ENCODE measurements at places on chromosomes 5 and 9.

GRCh38 chr9:82367016-82367415, 378.4 kb downstream of the SPATA31D1 start:
- DNase-seq = no peak

- no peak for DNase-seq
These were observed 5.5 kb downstream of the PHF24 start for GRCh38 chr9:34963552-34963951.

DNA sequence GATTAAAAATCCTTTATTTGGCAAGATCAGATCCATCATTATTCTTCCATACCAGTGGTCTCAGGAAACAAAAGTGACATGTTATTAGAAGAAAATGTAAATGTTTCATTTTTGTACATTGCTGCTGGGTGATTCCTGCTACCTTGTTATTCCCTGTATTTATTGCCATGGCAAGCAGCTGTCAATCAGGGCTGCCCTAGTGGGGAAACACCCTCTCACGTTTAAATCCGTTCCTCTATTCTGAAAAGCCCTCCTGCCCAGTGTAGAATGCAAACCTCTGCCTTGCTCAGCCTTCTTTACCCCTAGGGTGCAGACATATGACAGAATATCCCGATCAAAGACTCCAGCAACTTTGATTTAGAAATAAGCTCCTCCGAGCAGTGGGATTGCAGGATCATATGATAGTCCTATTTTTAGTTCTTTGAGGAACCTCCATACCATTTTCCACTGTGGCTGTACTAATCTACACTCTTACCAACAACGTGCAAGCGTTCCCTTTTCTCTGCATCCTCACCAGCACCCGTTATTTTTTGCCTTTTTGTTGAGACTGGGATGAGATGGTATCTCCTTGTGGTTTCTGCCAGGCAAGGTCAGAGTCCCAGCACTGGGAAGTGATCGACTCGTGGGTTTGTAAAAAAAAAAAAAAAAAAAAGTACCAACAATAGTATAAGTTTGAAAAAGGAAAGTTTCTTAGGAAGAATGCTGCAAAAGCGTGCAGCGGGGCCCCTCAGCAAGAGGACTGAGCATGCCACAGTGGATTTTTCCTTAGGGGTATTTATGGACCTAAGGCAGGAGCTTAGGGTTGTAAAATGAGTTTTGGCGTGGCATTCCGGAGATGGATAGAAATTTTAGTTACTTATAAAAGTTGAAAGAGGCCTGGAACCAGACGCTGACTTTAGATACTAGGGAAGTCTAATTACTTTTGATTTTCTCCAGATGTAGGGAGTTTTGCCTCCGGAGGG, 66.7 kb downstream of the HRH2 start:
- DNase-seq = no peak

GRCh38 chr5:67377631-67378030, 181.0 kb upstream of the CD180 start:
- DNase-seq = no peak

DNA sequence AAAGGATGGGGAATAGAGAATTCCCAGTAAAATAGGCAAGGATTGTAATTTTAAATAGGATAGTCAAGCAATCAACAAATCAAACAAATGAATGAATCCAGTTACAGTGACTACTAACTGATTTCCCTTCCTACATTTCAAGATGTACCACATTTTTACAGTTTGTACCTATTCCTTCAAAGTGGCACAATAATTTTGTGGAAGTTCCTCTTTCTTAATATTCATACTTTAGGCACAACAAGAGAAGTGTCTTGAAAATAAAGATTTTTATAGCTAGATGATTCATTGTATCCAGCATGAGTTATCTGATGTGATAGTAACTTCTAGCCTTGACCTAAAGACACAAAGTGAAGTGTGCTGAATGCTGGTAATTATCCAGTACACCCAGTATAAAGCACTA, 122.2 kb upstream of the ACOT12 start:
- DNase-seq = no peak

DNA sequence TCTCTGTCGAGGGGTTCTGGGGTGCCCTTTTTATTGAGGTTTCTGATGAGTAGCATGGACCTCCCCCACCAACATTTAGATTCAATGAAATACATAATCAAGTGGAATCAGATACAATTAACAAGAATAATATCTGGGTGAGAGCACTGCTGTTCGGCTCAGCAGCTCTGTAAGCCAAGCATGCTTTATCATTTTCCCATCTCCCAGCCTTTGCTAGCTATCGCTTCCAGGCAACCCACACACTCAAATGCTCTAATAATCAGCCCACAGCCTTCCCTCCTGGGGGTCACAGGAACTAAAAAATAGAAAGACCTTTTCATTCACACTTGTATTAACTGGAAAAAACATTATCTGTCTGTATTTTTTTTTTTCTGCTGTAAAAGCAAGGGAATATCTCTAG, 8.9 kb downstream of the PLPPR1 start:
- no peak for DNase-seq

DNA sequence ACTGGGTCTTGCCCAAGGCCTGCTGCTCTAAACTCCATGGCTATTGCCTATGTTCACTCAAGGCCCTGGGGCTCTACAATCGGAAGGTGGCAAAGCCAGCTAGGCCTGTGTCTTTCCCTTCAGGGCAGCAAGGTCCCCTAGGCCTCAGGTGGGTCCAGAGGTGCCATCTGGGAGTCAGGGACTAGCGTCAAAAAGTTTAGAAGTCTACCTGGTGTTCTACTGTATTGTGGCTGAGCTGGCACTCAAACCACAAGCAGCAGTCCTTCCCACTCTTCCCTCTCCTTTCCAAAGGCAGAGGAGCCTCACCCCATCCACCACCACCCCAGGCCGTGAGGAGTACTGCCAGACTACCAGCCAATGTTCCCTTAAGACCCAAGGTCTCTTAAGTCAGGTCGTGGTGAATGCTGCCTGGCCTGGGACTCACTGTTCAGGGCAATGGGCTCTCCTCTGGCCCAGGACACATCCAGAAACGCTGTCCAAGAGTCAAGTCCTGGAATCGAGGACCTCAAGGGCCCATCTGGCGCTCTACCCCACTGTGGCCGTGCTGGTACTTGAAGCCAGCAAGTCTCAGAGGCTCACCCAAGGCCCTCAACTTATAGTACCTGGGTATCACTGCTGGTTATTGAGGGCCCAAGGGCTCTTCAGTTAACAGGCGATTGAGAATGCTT, 13.0 kb upstream of the SARDH start:
- DNase-seq = no peak

- DNase-seq = no peak
These were observed 20.5 kb upstream of the B4GALT1 start for GRCh38 chr9:33187519-33188218.

GRCh38 chr5:11400316-11400715, 503.9 kb downstream of the CTNND2 start:
- DNase-seq = no peak

GRCh38 chr5:74052441-74053221, 426.6 kb downstream of the ARHGEF28 start:
- DNase-seq = no peak

- DNase-seq = no peak
These were observed 733 bp downstream of the COL23A1 start for GRCh38 chr5:178589180-178590140.

GRCh38 chr9:93465855-93466254, 12.5 kb upstream of the FAM120AOS start:
- DNase-seq = no peak

DNA sequence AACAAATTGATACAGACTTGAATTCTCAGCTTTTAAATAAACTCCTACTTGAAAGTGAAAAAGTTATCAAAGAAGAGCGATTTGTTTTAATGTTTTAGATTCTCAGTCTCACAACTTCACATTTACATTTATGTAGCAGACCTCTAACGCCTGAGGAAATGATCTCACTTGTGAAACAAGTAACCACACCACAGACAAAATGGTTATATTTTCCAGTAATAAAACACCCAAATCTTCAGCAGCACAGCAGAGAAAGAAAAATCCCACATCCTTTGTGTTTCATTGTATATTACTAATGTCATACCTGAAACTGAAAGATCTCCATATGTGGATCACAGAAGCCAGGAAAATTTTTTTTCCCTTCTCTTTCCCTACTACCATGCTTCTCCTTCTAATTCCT, 29.8 kb upstream of the GZMA start:
- no peak for DNase-seq

GRCh38 chr9:105306351-105307140, 62.1 kb downstream of the SLC44A1 start:
- no peak for DNase-seq

DNA sequence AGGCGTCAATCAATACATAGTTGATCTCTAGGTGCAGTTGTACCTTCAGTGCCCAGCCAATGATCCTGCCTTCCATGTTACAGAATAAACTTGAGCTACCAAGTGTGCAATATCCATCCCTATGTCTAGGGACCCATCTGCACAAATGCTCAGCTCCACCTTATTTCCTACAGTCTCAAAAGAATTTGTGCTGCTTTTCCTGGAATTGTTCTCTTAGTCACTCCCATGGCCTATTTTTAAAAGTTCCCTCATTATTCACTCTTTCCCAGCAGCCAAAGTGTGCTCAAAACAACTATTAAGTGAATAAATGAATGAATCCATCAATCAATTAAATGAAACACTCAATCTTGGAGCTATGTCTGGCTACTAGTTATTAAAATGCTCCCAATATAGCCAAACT, 14.7 kb downstream of the LIX1 start:
- DNase-seq = no peak

DNA sequence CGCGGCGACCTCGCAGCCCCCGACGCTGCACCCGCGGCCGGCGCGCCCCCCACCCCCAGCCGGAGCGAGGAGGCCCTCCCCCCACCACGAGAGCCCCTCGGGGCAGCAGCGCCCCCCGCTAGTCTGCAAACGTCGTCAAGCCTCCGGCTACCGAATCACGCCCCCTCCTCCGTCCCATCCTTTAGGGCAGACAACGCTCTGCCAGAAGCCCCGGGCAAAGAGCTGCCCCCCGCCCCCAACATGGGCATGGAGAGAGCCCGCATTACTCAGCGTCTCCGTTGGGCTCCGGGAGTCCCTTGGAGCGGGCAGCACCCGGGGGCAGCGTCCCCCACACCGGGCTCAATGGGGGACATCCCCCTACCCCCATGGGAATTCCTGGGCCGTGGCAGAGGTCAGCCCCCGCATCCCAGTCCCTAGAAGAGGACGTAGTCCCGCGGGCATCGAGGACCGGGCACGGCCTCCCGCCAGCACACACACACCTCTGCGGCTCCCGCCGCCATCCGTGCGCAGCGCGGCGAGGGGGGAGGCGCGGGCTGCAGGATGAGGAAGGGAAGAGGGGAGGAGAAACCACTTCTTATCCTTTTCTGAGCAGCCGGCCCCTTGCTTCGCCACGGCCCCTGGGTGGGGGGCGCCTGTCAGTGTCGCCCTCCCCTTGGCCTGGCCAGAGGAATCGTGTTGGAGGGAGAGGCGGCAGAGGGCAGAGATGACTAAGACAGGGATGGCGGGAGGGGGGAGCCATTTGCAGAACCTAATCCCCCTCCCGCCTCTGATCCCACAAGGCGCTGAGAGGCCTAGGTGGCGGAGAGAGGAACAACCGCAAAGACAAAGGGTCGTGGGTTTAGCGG, 750 bp downstream of the DNM1 start:
- no peak for DNase-seq

GRCh38 chr5:118844351-118844750, 144.0 kb downstream of the DTWD2 start:
- no peak for DNase-seq

- no peak for DNase-seq
These were observed 19.9 kb upstream of the SUSD1 start for GRCh38 chr9:112194969-112195431.

GRCh38 chr9:121781145-121781548, 129.7 kb downstream of the DAB2IP start:
- no peak for DNase-seq

DNA sequence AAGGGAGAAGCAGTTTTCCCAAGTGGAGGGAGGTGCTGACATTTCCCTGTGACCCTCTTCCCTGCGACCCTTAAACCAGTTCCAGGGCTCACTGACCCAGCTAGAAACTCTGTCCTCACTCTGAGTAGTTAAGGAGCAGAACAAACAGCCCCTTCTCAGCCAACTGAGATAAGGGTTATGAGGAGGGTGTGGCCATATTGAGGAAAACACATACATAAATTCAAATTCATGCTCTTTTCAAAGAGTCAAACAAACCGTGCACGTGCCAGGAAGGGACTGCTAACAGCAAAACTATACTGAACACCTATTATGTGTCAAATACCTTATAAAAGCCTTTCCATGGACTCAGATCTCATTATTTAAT, 4.9 kb upstream of the AKNA start:
- no peak for DNase-seq

- no peak for DNase-seq
These were observed 17.7 kb downstream of the ROPN1L start for GRCh38 chr5:10459080-10460055.

DNA sequence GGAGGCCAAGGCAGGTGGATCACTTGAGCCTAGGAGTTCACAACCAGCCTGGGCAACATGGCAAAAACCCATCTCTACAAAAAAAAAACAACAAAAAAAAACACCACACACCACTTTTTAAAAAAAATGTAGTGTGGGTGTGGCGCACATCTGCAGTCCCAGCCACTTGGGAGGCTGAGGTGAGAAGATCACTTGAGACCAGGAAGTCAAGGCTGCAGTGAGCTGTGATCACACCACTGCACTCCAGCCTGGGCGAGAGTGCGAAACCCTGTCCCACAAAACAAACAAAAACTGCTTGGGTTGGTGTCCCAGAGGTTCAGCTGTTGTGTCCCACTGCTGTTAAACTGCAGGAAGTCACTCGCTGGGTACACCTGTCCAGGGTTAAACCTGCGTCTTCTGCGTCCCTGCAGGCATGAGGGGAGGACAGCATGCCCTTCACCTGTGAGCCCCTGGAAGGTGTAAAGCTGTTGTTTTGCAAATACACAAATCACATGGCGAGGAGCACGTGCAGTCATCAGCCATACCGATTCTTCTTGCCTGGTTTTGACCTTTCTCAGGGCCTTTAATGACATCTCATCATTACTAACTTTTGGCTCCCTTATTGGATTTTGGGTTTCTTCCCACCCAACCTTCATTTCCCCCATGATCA, 29.3 kb upstream of the CLPTM1L start:
- DNase-seq = no peak

DNA sequence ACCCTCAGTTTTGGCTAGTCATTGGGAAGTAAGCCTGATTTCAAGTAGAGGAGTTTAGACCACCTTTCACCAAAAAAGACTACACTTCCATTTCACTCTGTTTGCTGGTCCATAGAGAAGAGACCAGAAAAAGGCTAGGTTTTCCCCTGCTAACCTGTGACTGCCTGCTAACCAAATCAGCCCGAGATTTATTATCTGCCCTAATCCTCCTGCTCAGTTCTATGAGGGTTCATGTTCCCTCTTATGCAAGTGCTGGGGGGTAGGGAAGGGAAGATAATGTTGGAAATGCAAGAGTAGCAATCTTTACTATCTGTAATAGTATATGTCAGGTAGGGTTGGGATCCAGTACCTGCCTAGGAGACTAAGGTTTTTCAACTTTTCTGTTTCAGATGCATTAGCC, 51.6 kb upstream of the CCNG1 start:
- DNase-seq = no peak

GRCh38 chr5:91438871-91439270, 55.8 kb upstream of the ARRDC3 start:
- DNase-seq = no peak

DNA sequence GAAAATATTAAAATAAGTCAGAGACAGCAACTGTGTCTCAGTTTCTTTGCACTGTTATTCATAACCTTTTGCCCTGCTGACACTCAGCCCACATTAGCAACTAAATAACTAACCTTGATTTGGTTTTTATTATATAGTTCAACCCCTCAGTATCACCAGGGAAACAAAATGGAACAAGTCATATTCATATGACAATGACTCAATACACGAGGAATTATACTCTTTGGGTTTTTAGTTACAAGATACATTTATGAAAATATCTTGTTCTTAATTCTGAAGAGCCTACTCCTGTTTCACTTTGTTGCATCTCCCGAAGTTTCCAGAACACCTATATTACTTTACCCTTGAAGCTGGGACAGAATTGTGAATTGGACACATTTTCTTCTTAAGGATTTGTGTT, 845.4 kb downstream of the EFNA5 start:
- DNase-seq = no peak
